GM04504 (cell line): ENCODE measurements at places on chromosomes 1 and 21.

DNA sequence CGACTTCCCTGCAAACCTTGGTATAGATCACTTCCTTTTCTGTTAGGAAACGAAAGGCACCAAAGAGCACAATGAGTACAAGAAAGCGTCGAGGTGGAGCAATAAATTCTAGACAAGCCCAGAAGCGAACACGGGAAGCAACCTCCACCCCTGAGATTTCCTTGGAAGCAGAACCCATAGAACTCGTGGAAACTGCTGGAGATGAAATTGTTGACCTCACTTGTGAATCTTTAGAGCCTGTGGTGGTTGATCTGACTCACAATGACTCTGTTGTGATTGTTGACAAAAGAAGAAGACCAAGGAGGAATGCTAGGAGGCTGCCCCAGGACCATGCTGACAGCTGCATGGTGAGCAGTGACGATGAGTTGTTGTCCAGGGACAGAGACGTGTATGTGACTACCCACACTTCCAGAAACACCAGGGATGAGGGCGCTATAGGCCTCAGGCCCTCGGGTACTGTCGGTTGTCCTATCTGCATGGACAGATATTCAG lies 18.5 kb downstream of the FAM89A start:
- no peak for DNase-seq

GRCh38 chr1:183278739-183279591 lies 92.9 kb downstream of the LAMC2 start:
- peak; percentile 53 for DNase-seq

- DNase-seq: no peak
Observed at GRCh38 chr1:168726281-168726680, 2.7 kb downstream of the DPT start.

DNA sequence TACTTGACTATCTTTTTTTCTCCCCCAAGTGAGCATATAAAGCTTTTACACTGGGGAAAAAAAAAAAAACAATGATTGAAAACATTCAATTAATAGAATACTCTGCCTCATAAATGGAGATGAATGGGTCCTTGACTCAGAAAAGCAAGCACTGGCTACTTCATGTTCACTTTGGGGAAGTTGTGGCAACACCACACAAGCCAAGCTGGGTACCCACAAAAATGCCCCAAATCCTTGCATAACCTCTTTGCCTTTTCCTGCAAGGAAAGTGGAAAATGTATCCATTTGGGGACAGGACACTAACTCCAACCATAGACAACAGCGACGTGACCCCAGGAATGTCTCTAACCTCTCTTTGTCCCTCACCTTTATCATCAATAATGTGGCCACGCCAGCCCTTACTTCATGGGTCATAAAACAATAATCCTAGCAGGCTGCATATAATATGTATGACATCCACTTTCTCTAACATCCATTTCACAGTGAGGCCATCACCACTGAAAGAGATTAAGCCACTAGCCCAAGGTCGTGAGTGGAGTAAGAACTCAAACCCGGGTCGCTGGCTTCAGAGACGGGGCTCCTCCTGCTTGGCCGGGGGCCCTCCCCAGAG lies 2.3 kb downstream of the ECE1 start:
- no peak for DNase-seq

DNA sequence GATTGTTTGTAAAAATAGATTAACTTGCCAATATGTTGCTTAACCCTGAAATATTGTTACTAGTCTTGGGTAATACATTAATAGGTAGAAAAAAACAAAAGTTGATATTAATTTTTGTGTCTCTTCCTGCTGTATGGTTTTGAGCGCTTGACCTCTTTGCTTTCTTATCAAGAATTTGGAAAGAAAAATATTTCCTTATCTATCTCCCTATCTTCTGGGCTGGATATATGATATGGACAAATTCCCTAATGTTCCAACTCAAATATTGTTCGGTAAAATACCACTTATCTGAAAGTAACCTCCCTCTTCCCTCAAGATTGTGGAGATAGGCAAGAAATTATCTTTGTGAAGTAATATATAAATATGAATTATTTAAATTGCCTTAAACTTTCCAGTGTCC lies 57.3 kb downstream of the ADGRL4 start:
- DNase-seq: no peak

DNA sequence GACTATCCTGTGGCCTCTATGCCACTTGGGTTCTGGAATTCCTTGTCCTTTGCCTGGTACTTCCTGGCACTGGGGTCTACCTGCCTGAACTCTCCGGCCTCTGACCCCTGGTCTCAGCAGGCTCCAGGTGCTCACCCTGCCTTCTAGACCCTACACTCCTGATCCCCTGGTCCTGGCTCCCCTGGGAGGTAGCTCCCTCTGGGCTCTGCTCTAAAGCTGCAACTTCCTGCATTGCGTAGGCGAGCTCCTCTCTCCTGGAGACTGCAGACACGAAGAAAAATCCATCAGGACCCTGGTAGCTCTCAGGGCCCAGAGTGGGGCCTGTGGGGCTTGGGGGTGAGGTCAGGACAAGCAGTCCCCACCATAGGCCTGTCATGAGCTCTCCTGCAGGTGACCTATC lies 7.8 kb upstream of the PLEKHG5 start:
- no peak for DNase-seq

- peak; percentile 78 for DNase-seq
Observed at GRCh38 chr1:172906778-172907592, 143.8 kb downstream of the TNFSF18 start.

DNA sequence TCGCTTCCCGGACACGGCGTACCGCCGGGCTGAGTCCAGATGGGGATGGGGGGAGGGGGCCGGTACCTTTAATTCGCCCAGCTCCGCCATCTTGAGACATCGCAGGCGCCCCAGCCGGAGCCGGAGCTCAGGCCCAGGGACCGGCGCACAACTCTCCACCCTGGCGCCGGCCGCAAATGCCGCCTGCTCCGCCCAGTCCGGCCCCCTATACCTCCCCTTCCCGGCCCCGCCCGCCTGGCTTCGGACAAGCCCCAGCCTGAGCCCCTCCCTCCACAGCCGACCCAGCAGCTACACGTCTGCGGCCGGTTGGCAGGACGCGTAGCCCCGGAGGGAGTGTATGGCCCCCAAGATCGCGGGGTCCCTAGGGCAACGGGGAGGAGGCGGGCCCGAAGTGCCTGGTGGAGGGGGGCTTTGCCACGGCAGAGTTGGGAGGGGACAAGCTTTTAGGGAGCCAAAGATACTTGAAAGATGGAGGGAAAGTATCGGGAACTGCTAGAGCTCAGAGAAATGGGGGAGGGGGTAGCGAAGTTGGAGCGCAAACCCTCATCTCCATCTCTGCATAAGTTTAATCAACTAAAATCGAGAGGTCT lies at the start of gene PIAS3:
Gene PIAS3, minus strand, starts transcription at position 181 of the 590 bp plus-strand sequence. Its CDS starts 91 bp downstream, at position 90.
- DNase-seq: peak; percentile 87

DNA sequence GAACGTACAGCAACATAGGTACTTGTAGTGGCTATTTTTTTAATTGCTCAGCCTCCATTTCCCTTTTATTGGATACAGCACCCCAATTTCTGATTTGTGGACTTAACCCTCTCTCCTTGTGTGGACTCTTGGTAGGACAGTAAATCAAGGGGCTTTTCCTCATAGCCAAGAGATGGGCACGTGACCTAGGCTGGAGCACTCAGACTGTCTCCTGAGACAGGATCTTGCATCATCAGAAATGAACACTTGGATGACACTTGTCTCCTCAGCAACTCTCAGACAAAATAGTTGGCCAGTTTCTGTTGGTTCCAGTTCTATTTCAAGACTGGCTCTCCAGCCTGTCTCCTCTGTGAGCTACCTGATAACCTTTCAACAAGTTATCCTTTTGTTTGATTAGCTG lies 112.9 kb upstream of the ZNF678 start:
- DNase-seq: no peak

DNA sequence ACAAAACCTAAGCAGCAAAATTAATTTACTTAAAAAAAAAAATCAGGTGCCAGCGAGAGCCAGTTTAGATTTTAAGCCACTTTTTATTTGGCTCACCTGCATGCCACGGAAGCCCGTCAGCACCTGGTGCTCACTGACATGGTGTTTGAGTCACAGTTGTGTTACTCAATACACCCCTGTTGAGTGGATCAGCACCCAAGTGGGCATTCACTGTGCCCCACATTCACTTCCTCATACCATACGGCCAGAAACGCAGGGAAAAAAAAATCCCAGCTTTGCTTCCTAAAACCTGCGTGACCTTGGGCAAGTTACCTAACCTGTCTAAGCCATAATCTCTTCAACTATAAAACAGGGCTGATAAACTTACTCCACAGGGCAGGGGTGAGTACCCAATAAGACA lies 42.8 kb upstream of the SIM2 start:
- DNase-seq: no peak

- DNase-seq: no peak
Observed at GRCh38 chr21:31941694-31942093, 68.9 kb downstream of the HUNK start.

DNA sequence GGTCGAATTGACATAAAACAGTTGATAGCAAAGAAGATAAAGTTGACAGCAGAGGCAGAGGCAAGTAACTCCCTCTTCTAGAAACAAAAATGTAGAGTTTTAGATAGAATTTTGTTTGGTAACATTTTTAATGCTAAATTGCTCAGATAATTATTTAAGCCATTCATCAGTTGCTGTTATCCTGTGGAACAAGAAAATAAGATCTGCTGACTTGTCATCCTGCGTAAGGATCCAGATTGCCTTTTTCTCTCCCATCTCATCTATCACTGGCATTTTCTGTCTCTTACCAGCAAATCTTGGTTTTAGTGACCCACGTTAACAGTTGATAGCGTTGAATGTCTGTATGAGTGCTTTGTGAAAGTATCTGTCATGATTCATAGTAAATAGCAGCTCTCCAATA lies 29.8 kb downstream of the SOAT1 start:
- DNase-seq: no peak

DNA sequence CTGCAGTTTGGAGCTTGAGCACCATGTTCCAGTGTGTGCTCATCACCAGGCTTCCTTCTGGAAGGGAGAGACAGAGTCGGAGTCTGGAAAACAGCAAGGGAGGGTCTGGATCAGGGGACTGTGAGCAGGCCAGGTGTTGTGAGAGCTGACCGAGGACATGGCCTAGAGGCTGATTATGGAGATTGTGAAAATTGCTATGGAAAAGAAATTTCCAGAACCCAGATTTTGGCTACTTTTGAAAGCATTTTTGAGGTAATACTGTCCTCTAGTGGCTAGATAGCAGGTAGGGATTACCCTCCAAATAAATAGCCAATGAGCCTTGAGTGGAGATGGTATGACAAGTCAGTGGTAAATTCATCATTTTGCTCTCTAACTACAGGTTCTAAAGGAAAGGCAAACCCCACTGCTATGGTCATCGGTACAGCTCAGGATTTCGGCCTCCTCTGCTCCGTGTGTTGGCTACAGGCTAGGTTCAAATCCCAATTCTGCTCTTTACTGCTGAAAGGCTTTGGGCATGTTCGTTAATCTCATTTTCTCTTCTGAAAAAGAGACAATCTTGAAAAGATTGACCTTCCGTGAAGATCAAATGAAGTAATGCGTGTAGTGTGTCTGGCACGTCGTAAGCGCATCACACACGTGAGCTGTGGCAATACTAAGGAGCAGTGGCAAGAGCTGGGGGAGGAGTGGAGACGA lies 1.0 kb upstream of the HAO2 start:
- DNase-seq: peak; percentile 25

- DNase-seq: no peak
Observed at GRCh38 chr1:99004861-99005442, at the start of gene PLPPR5. Gene PLPPR5, minus strand, starts transcription at chr1:99004861. Its CDS starts 190 bp downstream, at chr1:99004671.

DNA sequence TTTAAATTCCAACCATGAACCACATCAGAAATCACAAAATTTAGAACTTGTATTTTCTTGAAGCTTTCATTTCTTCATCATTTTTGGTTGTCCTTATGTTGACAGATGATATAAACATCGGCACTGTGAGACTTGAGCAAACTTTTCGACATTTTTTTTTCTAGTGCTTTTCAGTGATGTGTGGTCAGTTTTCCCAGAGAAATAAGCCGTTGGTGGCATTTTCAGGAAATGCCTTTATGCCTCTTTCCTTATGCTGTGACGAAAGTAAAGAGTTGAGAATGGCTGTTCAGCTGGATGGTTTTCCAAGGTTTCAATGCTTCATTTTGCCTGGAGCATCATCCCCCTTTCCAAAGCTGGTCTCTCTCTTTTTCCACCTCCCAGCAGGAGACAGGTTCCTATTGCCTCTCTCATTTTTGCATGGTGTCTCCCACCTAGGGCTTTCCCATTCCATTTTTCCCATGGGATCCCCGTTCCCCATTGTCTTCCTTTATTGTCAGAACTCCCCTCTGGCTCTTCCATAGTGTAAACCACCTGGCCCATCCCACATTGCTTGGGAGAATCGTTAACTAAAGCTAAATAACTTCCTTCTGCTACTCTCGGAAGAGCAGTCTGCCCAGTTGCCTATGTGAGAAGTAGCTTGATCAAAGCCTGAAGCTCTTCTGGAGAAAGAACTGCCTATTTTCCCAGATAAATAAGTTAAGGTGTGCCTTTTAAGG lies 61.4 kb upstream of the DYNLT5 start:
- no peak for DNase-seq

DNA sequence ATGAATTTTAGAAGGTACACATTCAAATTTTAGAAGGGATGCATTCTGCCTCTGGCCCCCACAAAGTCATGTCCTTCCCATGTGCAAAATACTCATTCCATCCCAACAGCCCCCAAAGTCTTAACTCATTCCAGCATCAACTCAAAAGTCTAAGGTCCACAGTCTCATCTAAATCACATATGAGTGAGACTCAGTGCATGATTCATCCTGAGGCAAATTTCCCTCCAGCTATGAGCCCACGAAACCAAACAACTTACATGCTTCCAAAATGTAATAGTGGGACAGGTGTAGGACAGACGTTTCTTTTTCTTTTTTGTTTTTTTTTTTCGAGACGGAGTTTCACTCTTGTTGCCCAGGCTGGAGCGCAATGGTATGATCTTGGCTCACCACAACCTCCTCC lies 12.5 kb upstream of the WNT2B start:
- DNase-seq: no peak

GRCh38 chr1:221823561-221823960 lies 81.7 kb upstream of the DUSP10 start:
- no peak for DNase-seq

DNA sequence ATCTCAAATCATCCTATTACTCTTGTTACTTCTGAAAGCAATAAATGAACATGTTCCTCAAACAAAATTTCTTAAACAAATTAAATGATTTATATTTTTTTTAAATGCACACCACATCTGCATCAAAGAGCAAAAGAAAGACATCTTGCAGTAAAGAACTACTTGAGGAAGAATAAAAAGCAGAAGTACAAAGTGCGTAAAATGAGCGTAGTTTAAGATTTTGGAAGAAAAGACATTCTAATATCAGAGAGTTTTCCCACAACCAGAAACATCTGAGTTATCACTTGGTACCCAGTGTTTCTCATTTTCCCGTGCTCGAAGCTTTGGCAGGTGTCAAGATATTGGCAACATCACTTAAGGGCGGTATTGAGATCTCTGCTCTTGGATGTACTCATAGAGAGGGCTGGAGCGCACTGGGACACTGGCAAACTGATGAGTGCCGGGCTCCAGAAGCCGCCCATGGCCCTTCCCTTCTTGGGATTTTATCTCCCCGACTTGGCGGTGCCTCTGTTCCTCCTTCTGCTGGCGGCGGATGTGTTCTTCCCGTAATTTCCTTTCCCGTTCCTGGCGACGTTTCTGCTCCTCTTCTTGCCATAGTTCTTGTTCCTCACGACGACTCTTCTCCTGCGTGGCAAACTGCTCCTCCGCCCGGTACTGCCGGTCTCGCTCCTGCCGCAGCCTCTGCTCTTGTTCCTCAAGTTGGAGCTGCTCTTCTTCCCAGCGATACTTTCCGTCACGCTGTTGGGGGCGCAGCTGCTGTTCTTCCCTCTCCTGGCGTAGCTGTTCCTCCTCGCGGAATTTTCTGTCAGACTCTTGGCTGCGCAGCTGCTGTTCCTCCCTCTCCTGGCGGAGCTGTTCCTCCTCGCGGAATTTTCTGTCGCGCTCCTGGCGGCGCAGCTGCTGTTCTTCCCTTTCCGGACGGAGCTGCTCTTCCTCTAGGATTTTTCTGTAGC lies 7.9 kb downstream of the TCHH start:
- no peak for DNase-seq

GRCh38 chr1:11531314-11531870 lies 52.4 kb downstream of the DISP3 start:
- no peak for DNase-seq
